ENCODE measurements at places on chromosomes 13 and 19. TPM values are rescaled to one million over a fixed set of nuclear protein-coding genes. Genes with fewer than 3 reads are reported as not detected.

The AP1M2 gene
- not detected for polyA plus RNA-seq

The TDRD3 gene
- polyA plus RNA-seq: 26.6 TPM

The PGLYRP1 gene
- polyA plus RNA-seq: 0.16 TPM

The IGSF23 gene
- polyA plus RNA-seq: 0.86 TPM

The ZNF556 gene
- 0.01 TPM for polyA plus RNA-seq

The ZNF85 gene
- 4.4 TPM for polyA plus RNA-seq

The RPL28 gene
- 1,617 TPM for polyA plus RNA-seq

The CA11 gene
- 3.2 TPM for polyA plus RNA-seq

The CBARP gene
- 0.73 TPM for polyA plus RNA-seq

The PDX1 gene
- polyA plus RNA-seq: not detected

The ZNF763 gene
- 0.87 TPM for polyA plus RNA-seq

The C2CD4C gene
- polyA plus RNA-seq: 2.2 TPM

The PSG3 gene
- polyA plus RNA-seq: not detected

The ZNF850 gene
- 0.80 TPM for polyA plus RNA-seq

The PRTN3 gene
- not detected for polyA plus RNA-seq

The ZNF749 gene
- polyA plus RNA-seq: 2.9 TPM

The DAND5 gene
- polyA plus RNA-seq: 4.2 TPM

The POLD1 gene
- 28.3 TPM for polyA plus RNA-seq

The C1QTNF9B gene
- polyA plus RNA-seq: 3.1 TPM

The CYP4F12 gene
- polyA plus RNA-seq: 17.3 TPM

The FFAR2 gene
- polyA plus RNA-seq: 0.15 TPM

The GJA3 gene
- 4.3 TPM for polyA plus RNA-seq

The ZNF296 gene
- polyA plus RNA-seq: 0.95 TPM

The C19orf81 gene
- polyA plus RNA-seq: 1.8 TPM

The RHPN2 gene
- 0.95 TPM for polyA plus RNA-seq

The CGB3 gene
- not detected for polyA plus RNA-seq

The MCEMP1 gene
- not detected for polyA plus RNA-seq

The CBY2 gene
- not detected for polyA plus RNA-seq

The RAX2 gene
- polyA plus RNA-seq: not detected

The KLK5 gene
- not detected for polyA plus RNA-seq

The BEST2 gene
- polyA plus RNA-seq: not detected

The SERPINE3 gene
- not detected for polyA plus RNA-seq

The SHISA7 gene
- under 0.01 TPM for polyA plus RNA-seq

The NCR1 gene
- not detected for polyA plus RNA-seq

The ZNF865 gene
- polyA plus RNA-seq: 13.9 TPM

The SHISA2 gene
- polyA plus RNA-seq: 0.06 TPM

The ACP7 gene
- polyA plus RNA-seq: not detected

The RCBTB2 gene
- polyA plus RNA-seq: 4.9 TPM

The FFAR3 gene
- polyA plus RNA-seq: not detected

The PLIN5 gene
- polyA plus RNA-seq: 149 TPM

The POU2F2 gene
- polyA plus RNA-seq: 0.28 TPM

The ZNF729 gene
- not detected for polyA plus RNA-seq

The KIR2DL1 gene
- polyA plus RNA-seq: not detected

The CYP2B6 gene
- polyA plus RNA-seq: not detected

The CLEC4G gene
- 0.73 TPM for polyA plus RNA-seq

The SLAIN1 gene
- polyA plus RNA-seq: 3.7 TPM

The PSMD8 gene
- 113 TPM for polyA plus RNA-seq

The ZNF433 gene
- polyA plus RNA-seq: 9.3 TPM

The TTYH1 gene
- 1.8 TPM for polyA plus RNA-seq

The PTOV1 gene
- 107 TPM for polyA plus RNA-seq

The PSG11 gene
- polyA plus RNA-seq: not detected

The N4BP2L1 gene
- polyA plus RNA-seq: 3.2 TPM
